ENCODE measurements at places on chromosomes 2 and 18.

GRCh38 chr2:212979799-212980198 is 171.6 kb downstream of the IKZF2 start:
- DNase-seq = no peak

DNA sequence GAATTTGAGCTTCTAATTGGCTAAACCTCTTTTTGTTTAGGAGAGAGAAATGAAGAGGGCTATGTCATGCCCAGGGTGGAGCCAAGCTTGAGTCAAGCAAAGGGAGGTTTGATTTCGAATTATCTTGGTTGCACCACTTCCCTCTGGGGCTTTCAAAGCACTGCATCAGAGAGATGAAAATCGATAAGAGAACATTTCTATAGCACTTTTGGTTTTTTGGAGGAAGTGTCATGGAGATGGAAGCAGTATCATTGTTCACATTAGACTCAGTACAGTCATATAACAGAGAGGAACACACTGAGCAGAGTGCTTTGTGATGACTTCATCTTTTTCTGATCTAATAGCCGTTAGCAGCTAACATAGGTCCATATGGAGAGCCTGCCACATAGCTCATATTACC is 120.3 kb upstream of the UXS1 start:
- peak; percentile 36 for DNase-seq

DNA sequence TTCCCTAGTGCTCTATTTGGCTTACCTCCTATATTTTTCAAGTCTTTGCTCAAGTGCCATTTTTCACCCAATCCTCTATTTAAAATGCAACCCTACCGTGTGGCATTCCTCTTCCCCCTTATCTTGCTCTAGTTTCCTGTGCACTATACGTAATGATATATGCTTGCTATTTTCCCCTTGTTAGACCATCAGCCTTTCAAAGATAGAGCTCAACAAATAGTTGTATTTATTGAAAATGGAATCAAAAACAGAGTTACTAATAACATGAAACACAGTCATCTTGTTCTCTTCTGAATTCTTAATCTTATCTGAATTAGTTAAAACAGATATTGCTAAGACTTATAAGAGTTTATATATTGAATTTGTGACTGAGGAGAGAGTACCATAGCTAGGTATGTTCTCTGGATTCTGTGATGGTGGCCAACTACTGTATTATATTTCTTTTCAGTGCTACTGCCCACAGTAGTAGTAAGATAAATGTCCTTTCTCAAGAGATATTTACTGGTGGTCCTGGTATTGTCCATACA is 55.3 kb downstream of the CAB39 start:
- DNase-seq = no peak

- DNase-seq = peak; percentile 68
These were observed 36.0 kb upstream of the STAT1 start for GRCh38 chr2:191049728-191050639.

DNA sequence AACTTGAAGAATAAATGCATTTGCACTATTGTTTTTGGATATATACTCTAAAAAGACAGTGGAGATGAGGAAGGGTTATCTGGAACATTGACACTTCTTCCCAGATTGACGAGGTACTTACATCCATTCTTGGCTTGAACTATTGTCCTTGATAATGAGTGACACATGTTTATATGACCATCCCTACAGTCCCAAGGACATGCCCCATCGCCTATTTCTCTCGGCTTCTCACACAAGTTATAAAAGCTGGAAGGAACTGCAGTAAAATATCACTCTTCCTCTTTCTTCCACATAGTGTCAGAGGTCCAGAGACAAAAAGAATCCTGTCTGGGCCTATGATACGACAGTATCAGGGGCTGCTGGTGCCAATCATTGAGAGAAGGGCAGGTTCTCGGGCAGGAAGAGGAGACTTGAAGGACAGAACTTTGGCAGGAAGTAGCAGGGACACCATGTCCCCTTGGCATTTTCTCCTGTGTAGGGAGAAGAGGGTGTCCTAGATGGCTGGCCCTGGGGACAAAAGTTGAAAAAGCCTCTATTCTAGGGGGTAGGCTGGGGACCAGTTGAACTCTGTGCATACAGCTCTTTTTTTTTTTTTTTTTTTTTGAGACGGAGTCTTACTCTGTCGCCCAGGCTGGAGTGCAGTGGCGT is 5.8 kb upstream of the CABLES1 start:
- DNase-seq = no peak

- no peak for DNase-seq
These were observed 38.5 kb upstream of the B3GNT7 start for GRCh38 chr2:231357048-231357447.

GRCh38 chr2:62424899-62425298 is 81.1 kb downstream of the TMEM17 start:
- no peak for DNase-seq

DNA sequence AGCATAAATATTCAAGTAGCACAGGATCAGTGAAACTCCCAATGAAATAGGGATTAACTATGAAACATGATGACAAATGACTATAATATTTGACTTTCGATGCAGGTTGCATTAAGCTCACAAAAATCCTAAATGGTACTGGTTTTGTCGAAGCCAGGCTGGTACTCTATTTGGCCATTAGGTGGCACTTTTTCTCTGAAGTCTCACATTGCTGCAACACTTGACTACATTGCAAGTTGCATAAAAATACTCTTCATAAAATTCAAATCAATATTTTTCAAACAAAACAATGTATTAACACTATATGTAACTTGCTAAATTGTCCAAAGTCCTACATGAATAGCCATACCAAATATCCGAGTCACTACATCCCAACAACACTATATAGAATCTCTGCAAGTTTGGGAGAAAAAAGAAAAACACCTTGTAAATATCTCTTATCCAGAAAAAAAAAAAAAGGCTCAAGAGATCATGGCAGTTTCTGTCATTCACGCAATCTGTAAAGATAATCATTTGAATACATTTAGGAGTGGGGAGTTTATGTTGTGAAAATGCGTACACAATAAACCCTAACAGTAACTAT is 9.5 kb downstream of the RTTN start:
- peak; percentile 17 for DNase-seq

DNA sequence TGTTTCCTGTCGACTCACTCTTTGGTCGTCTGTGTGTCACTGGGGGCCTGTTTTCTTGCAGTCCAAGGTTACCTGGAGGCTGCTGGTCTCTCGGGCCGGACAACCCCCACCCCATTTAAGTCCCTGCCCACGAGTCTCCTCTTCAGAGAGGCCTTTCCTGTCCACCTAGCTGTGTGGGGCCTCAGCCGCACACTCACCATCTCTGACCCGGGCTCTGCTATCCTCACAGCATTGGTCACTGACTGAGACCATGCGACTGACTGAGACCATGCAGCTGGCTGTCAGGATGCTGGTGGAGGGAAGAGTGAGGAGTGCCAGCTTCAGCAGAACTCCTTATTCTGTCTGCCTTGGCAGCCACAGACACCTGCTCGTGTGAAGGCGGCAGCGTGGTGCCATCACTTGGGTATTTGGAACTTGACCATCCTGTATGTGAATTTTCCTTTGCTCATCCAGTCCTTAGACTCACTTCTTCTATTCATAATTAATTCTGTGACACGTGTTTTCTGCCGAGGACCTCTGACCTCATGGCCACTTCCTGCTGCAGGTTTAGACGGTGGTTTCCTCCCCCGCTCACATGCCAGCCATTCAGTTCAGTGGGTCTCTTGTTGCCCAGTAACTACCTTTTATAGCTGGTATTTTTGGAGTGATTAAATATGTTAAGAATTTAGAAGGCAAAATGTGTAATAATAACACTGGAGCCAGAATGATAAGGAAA is 47.5 kb upstream of the ASB1 start:
- no peak for DNase-seq

- DNase-seq = no peak
These were observed 149.7 kb upstream of the HS6ST1 start for GRCh38 chr2:128468186-128468920.

DNA sequence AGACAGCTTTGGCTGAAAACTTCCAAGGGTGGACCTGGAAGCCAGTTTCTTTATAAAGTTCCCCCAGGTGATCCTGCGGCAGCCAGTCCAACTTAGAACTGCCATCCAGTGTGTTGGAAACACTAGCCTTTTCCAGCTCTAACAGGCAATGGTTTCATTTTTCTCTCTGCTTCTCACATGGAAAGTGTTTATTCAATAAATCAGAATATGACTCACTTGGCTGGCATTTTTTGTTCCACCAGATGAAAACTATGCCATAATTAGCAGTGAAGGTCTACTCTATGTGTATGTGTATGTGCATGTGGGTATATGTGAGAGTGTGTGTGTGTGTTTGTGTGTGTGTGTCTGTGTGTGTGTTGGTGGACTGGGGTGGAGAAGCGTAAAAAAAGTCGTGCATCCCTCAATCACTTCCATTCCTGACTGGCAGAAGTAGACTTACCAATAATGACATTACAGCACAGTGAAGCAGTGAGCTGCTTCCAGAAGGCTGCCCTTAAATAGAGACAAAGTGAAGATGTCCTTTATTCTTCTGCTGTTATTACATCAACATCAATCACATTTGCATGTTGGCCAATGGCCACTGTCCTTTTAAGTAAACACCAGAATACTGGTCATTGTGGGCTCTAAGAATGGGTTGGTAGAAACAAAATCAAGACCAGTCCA is 90.9 kb upstream of the SETBP1 start:
- no peak for DNase-seq

GRCh38 chr2:15521641-15522181 is 39.4 kb downstream of the NBAS start:
- DNase-seq = no peak

GRCh38 chr18:74152857-74153256 is 4.5 kb downstream of the TIMM21 start:
- DNase-seq = no peak

DNA sequence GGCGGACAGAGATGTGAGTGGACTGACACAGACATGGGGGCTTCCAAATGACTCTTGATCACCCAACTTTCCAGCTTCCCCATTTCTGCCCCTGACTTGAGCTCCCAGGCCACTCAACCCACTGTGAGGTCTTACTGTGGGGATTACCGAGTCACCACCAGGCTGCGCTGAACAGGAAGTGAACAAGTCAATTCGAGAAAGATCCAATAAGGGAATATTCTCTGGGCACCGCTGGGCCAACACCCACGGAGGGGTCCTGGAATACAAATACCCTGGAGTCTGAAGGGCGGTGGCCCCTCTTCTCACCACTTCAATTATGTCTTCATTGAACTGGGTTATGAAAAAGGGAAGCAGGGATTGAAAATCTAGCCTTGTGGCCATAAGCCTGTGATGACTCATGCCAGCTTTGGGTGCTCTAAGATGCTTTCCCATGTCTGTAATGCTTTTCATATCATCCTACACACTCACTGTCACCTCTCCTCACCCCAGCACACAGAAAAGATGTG is 37.7 kb downstream of the BCL11A start:
- DNase-seq = no peak

DNA sequence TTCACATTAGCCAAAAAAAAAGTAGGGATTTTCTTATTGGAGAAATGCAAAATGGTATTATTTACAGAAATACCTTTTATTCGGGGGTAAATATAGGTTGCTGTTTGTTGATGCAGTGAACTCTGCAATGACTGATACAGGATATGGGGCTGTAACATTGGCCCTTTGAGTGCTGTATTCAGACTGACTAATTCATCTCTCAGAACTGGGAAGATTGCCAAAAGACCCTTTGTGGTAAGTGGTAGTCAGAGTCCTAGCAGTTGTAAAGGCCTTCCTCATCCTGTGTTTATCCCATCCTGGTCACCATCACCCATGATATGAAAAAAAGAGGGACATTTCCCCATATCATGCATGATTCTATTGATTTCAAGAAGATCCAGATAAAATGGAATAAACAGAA is 14.0 kb upstream of the DCC start:
- DNase-seq = no peak

DNA sequence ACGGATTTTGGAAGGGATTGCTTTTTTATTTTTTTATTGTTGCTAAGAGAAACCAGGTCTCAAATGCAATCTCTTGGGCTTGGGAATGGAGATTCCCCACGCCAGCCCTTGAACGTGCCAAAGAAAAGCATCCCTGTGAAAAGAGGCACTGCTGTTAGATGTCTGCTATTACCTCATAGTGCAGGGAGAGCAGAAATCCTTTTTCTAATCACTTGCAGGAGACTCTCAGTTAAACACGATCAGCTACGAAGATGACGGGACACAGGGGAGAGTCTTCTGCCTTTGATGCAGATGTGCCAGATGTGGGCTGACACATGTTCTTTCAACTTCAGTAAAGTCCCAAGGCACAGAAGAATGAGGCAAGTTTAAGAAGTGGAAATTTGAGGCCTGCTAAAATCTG is 381.6 kb upstream of the TRIB2 start:
- no peak for DNase-seq

DNA sequence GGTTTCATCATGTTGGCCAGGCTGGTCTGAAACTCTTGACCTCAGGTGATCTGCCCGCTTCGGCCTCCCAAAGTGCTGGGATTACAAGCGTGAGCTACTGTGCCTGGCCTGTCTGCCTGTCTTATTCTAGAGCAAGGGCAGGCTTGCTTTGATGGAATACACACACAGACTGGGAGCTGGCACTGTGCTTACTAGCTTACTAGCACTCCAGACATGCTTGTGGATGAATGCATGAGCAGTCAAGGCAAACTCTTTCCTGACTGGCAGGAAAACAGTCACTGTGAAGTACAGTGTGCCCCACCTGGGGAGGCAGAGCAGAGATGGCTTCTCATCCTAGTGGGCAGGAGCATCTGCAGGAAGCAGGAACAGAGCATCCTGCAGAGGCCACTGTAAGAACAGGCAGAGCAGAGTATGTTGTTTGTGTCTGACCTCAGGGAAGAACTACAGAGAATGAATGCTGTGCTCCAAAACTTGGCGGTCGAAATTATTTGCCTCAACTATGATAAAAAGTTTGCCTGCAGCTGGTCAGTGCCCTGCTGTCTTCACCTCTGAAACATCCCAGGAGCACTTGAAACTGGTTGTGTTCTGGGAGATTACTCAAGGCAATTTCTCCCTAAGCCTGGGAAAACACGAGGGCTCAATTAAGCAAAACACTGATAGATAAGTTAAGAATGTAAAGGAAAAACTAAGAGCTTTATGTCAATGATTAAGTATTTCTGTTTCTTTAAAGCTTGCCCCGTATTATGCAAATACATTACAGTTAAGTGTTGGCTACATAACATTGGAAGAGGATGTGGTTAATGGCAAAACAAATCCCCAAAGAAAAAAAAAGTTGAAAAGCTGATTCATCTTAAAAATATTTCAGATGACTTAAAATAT is 102.4 kb downstream of the VAPA start:
- no peak for DNase-seq

GRCh38 chr18:48868468-48869466 is 82.0 kb downstream of the SMAD7 start:
- no peak for DNase-seq

DNA sequence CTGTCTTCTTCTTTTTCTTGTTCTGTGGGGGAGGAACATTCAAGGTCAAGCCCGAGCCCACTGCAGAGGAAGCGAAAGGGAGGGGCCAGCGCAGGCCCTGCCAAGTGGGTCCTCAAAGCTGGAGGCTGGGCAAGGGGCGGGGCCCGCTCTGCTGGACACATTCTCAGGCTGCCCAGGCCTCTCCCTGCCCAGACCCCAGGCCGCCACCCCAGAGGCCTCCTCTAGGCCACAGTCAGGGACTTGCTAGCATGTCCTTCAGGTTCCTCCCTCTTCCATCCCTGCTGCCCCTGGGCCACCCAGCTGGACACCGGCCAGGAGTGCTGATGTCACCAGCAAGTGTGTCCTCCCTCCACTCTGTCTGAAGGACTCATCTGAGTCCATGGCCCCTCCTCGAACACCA is 44.1 kb downstream of the KIF1A start:
- no peak for DNase-seq

GRCh38 chr2:120228503-120228902 is 5.3 kb upstream of the TMEM185B start:
- DNase-seq = peak; percentile 28
